ENCODE measurements at places on chromosomes 1 and 21.

DNA sequence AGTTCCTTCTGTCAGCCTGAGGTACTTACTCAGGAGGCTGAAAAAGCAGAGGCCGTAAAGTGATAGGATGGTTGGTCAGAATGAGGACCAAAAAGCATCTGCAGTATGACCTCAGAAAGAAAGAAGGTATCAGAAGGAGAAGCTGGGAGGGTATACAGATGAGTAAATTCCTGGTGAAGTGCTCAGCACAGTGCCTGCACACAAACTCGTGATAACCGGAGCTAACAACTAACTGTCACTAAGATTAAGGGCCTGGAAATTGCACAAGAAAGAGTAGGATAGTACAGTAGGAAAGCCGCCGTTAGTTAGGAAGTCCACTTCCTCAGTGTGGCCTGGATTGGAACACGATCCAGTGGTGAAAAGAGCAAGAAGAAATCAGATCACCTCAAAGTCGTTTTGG, 62.6 kb downstream of the VPS26C start:
- DNase-seq = no peak

- no peak for DNase-seq
Observed at GRCh38 chr1:171061425-171062143, 29.1 kb upstream of the FMO3 start.

GRCh38 chr21:27739187-27739586, 772.3 kb upstream of the ADAMTS5 start:
- DNase-seq = no peak

GRCh38 chr1:87400813-87401212, 72.1 kb downstream of the LMO4 start:
- no peak for DNase-seq

DNA sequence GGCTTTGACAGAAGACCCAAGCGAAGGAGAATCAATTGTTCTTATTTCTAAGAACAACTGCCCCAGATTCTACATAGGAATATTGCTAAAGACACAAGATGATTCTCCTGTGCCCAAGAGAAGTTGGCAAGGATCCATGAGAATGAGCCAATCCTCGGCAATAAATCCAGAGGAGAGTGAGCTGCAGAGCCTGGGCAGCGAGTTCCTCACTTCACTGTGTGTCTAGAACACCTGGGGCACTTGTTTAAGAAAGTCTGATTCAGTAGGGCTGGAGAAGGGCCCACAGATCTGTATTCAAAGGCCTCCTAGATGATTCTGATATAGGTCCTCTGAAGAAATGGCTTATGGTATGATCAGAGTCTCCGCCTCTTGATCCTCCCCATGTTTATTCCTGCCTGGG, 31.8 kb downstream of the GADD45A start:
- DNase-seq = no peak

DNA sequence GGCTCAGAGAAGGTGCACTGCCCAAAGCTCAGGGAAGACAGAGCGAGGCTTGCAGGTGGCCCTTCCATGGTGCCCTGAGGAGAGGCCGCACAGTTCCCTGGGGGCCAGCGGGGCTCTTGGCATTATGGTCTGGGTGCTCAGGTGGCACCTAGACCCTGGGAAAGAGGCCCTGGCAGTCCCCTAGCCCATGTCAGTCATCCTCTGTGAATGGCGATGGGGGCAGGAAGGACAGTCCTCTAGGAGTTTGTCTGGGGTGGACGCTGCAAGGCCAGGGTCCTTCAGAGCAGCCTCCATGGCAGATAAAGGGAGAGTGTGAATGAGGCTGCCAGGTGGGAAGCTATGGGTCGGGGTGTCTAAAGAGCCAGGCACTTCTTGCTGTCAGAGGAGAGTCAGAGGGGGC, 345.9 kb upstream of the VAMP3 start:
- DNase-seq = no peak

- no peak for DNase-seq
Observed at GRCh38 chr1:156717351-156717750, 10.9 kb upstream of the METTL25B start.

- DNase-seq = no peak
Observed at GRCh38 chr1:925561-926421, 2.1 kb downstream of the SAMD11 start.

DNA sequence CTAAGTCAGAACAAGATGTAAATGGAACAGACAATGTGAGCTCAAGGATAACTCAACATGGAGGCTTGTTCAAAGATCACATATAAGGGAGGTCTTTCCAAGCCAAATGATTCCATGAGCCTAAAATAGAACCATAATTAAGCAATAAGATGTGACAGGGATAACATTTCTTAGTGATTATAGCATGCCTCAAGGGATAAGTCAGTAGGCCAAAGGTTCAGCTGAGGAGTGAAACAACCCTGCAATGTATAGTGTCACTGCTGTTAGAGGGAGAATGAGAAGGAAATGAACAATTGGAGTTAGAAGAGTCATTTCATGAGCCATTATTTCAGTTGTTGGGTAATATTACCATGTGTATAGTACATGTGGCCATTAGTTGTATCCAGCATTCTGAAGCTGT, 25.0 kb downstream of the GORAB start:
- no peak for DNase-seq

DNA sequence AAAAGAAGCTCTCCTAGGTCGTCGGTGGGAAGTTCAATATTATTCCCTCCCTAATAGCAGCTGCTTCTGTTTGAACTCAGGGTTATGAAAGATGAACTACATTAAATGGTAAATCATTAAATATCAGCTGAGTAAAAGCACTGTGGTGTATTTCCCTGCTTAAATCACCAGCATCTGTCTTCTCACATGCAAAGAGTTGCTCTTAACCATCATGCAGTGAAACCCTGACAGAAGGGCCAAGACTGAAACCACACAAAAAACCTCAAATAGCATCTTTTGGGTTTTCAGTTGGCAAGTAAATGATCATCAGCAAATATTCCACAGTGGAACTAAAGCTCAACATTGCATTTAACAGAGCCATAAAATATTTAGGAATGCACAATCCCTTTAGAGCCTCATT, 380.0 kb upstream of the ADGRL2 start:
- DNase-seq = no peak

- no peak for DNase-seq
Observed at GRCh38 chr1:237527761-237528160, 363.0 kb downstream of the ZP4 start.

DNA sequence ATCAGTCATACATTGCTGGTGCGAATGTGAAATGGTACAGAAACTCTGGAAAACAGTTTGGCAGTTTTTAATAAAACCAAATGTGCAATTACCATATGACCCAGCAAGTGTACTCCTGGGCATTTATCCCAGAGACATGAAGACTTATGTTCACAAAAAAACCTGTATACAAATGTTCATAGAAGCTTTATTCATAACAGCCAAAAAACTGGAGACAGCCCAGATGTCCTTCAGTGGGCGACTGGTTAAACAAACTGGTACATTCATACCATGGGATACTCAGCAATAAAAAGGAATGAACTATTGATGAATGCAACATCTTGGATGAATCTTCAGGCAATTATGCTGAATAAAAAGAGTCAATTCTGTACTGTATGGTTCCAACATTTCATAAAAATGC, 97.8 kb downstream of the DTL start:
- DNase-seq = no peak

GRCh38 chr1:57882072-57882471, 458.2 kb upstream of the DAB1 start:
- no peak for DNase-seq

GRCh38 chr1:165641231-165641987, 10.4 kb downstream of the MGST3 start:
- DNase-seq = no peak

DNA sequence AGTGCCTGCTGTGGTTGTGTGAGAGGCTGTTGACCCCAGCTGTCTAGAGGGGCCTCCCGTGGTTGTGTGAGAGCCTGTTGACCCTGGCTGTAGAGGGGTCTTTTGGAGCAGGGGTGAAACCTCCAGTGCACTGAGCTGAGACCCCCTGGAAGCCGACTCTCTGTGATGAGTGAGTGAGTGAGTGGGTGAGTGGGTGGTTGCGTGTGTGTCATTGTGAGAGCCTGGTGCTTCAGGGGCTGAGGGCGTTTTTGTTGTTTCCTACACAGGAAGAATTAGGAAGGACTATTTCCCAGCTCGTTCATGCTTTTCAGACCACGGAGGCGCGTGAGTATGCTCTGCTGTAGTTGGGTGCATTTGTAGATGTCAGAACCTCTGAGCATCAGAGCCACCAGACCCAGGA, 3.0 kb downstream of the RRP1 start:
- DNase-seq = no peak

- DNase-seq = no peak
Observed at GRCh38 chr1:50329332-50329932, 93.8 kb downstream of the DMRTA2 start.

Data from stimulated activated CD4-positive, alpha-beta T cell treated with anti-CD3 and anti-CD28 coated beads, Interleukin-1b, Interleukin-23, amount 100 ng/mL, for 4 hours (primary cell).